Activated CD4-positive, alpha-beta T cell treated with anti-CD3 and anti-CD28 coated beads, Interleukin-10, Interleukin-2, amounts not matched to agents 100 ng/mL and 50 ng/mL, durations not matched to agents 16 hours and 8 hours (primary cell): ENCODE measurements at places on chromosomes 3 and 15.

- DNase-seq: no peak
Measured at GRCh38 chr3:46966811-46967210, 9.7 kb downstream of the CCDC12 start.

DNA sequence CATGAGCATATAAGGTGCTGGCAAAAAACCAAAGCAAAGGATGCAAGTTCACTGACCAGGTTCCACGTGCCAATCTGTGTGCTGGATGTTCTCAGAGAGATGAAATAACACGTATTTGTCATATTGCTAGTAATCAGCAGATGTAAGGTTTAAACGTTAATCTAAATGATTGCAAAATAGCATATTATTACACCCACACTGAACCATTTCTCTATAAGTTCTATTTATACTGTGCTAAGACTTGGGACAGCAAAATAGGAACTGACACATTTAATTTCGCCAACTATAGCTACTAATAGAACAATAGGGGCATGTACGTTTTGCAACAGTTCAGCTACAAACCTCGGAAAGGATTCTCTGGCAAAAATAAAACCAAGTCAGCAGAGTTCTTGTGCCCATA, 350.3 kb upstream of the ZNF385D start:
- DNase-seq: no peak

- DNase-seq: no peak
Measured at GRCh38 chr3:56491566-56491965, 23.3 kb upstream of the ERC2 start.

GRCh38 chr3:127699416-127700300, 26.9 kb downstream of the ABTB1 start:
- no peak for DNase-seq

GRCh38 chr3:120040813-120041377, 53.4 kb downstream of the GSK3B start:
- DNase-seq: no peak

- DNase-seq: no peak
Measured at GRCh38 chr15:75648156-75649000, 666 bp downstream of the SNX33 start.

GRCh38 chr3:53996141-53996874, 104.6 kb upstream of the SELENOK start:
- DNase-seq: no peak

DNA sequence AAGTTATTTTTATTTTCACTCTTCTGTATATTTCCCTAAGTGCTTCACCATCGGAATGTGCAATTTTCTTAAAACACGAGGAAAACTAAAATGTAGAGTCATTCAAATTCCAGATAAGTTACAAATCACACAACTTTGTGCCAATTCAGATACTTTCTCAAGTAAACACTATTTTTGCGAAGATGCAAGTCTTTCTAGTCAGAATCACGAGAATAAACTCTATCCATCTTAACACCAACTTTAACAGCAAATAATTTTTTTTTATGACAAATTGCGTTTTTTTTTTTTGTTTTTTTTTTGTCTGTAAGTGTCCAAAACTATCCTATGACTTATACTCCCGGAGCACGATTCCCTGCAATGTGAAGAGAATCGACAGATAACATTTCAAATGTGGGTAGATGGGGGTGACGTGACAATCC, 1.3 kb downstream of the STAG1 start:
- no peak for DNase-seq

GRCh38 chr15:72242775-72243370, 11.9 kb upstream of the PKM start:
- no peak for DNase-seq

DNA sequence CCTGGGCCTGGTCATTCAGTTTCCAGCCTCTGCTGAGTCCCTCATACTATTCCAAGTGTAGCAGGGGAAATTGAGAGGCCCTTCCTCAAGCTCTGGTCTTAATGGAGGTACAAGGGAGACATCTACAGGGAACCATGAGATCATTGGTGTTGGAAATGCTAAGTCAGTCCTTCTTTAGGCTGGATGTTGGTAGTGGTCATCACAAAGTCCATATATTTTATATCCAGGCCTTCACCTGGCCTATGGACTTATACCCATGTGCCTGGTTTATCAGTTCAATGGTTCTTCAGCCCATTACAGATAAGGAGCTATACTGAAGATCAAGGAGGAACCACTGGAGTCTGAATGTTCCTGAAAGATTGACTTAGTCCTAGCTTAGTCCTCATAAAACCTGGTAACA, 135.0 kb downstream of the STAG1 start:
- DNase-seq: no peak

- DNase-seq: peak; percentile 16
Measured at GRCh38 chr15:58314593-58315216, 117.1 kb upstream of the LIPC start.

GRCh38 chr3:160448845-160449635, 546 bp downstream of the TRIM59 start:
- DNase-seq: peak; percentile 37

GRCh38 chr15:85307687-85308045, 72.7 kb upstream of the AKAP13 start:
- no peak for DNase-seq

- no peak for DNase-seq
Measured at GRCh38 chr3:185422677-185423076, 59.7 kb downstream of the MAP3K13 start.

GRCh38 chr3:184428561-184429175, 48.8 kb downstream of the CHRD start:
- DNase-seq: no peak

DNA sequence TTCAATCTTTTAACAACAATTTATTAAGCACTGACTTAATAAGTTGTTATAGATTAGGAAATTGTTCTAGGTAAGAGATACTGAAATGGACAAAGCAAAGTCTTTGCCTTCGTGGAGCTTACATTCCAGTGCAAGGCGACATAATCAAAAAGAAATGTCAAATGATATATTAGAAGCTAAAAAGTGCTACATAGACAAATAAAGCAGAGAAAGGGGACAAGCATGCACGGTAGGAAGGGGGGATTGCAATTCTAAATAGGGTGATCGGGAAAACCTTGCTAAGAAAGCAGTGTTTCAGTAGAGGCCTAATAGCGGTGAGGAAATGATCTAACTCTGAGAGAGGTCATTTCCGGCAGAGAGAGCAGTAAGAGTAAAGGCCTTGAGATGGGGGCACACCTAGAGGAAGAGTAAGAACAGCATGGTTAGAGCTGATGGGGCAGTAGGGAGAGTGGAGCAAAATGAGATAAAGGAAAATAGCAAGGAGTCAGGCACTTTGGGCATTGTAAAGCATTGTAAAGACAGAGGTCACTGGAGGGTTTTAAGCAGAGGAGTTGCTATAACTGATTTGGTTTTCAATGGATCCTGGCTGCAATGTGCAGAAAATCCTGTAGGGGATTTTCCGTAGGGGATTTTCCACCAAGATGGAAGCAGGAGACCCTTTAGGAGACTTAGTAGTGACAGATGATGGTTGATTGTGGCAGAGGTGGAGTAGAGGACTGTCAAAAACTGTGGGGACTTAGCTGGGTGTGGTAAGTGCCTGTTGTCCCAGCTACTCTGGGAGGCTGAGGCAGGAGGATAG, 71.7 kb upstream of the CFAP20DC start:
- DNase-seq: no peak

DNA sequence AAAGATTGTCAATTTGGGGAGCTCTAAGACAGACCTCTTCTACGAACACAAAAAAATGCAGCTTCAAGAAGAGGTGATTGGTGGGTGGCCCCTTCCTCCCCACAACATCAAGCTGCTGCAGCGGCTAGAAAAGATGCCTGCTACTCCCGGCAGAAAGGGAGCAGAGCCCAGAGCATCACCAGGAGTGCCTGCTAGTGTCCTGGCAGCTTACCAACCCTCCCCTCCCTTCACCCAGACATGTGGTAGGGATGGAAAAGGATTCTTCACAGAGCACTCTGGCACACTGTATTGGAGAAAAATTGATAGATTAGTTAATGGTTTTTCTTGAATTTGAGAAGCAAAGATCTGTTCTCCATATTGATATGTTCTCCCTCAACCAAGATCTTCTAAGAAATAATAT, 10.8 kb downstream of the IP6K1 start:
- no peak for DNase-seq

DNA sequence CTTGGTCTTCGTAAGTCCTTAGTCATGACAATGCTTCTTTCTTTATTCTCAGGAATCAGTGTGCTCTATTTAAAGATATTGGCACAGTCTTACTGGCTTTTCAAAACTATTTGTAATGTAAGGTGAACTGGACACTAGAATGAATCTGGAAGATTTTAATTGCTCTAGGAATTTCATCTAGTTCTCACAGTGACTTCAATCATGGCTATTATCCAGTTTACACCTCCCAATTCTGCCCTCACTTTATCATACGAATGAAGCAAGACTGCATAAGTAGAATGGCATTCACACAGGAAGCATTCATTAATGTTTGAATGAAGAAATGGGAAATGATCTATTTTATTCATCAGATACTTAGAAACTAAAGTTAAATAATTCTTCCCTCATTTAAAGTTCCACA, 26.7 kb upstream of the DRD3 start:
- DNase-seq: no peak

GRCh38 chr3:132695422-132695821, 26.8 kb downstream of the NPHP3 start:
- DNase-seq: no peak

- DNase-seq: no peak
Measured at GRCh38 chr3:52046186-52046901, 10.0 kb downstream of the DUSP7 start.

DNA sequence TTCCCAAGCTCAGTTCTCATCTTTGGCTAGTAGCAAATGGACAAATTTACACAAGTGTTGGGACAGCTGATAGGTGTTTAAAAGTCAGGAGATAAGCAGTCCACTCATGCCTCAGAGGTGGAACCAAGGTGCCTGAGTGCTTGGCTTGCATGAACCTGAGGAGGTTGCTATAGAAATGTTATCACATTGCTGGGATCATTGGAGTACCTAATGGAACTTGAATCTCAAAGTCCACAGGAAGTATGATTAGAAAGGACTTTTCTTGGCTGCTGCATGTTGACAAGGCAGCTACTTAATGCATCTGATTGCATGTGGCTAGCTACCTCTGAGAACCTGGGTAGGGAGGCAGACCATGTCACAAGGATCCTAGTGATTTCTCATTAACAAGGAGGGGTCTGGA, 39.5 kb upstream of the C3orf80 start:
- DNase-seq: no peak

DNA sequence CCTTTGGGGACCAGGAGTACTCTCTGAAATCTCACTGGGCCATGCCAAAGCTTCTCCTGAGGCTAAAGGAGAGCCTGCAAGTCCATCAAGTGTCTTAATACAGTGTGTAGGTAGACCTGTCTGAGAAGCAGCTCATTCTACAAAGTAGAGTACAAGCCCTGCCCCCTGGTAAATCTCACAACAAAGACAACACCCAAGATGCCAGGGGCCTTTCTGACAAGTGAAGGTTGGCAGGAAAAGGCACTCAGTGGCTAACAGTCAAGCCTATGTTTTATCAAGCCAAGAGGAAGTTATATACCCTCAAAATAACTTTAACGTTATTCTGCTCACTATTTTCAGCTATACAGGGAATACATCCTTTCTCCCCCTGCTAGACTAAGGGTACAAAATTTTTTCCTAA, 58.3 kb downstream of the NMNAT3 start:
- DNase-seq: no peak

DNA sequence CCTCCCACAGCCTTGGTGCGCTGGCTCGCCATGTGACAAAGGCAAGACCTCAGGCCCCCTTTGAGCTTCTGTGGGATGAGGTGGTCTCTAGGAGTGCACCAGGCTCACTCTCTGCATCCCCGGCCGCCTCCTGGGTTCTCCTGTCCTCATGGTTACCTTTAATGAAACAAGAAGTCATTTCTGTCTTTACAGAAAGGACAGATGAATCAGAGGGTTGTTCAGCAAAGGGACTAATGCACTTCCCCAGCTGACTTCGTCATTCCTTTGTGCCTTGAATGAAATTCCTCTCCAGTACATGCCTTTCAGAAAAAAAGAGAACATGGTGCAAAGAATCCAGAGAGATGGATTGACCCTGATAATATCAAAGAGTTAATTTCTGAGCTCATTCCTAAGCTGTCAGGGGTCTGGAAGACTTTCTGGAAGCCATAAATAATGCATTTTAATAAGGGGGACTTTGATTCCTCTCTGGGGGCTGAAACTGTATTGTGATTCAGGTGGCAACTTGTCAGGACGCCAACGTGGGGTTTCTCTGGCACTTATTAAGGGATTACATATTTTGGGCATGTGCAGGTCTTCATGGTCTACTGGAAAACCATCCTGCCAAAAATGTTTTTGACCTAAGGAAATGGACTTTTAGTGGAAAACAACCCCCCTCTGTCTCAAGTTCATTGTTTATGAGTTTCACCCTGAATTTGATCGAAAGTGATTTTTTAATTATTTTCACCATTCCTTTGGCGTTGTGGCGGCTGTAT, 122.7 kb downstream of the FBLN2 start:
- DNase-seq: no peak

- no peak for DNase-seq
Measured at GRCh38 chr3:42872718-42873117, 3.0 kb downstream of the CYP8B1 start.

DNA sequence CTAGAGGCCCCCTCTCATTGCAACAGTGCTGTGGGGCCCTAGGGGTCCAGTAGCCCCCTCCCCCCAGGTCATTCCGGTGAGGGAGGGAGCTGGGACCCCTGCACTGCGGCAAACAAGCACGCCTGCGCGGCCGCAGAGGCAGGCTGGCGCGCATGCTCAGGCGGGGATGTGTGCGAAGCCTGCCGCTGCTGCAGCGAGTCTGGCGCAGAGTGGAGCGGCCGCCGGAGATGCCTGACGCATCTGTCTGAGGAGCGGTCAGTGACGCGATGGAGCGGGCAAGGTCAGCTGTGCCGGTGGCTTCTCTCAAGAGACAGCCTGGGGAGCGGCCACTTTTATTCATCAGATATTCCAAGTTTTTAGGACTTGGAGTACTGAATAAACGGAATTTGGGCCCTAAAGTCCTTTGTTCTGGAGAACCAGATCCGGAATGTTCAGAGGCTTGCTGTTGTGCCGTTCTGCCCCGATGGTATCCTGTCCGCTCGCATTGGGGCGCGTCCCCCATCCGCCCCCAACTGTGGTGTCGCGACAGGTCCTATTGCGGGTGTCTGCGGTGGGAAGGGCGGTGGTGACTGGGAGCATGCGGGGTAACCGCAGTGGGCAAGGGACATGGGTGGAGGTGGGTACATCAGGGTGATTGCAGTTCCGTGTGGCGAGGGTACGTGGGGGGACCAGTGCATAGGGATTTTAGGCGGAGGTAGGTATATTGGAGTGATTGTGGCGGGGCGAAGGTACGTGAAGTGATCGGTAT, at the start of the genes SNRPN and SNURF:
Gene SNRPN (plus strand): TSS at position 205 of the 748 bp plus-strand sequence. CDS start 19,467 bp downstream, outside the sequence.
Gene SNURF (plus strand): TSS at position 205 of the 748 bp plus-strand sequence. CDS start 62 bp downstream, at position 267.
- DNase-seq: peak; percentile 80

DNA sequence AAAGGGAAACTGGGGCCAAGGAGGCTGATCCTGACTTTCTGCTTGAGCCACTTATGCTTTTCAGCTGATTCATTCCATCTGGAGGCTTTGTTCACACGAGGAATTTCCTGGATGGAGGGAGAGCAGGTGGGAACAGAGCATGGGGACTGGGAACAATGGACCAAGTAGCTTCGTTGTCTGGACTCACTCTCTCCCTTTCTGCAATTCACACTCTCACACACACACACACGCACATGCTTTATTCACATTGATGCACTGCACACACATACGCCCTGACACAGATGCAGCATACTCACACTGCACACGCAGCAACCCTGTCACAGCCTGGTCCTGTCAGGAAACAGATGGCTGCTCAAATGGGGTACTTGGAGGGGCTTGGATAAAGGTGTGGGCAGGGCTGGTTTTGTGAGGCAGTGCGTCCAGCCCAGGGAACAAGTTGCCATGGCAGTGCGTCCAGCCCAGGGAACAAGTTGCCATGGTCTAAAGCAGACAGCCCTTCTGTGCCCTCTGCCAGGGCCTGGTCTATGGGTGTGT, 19.8 kb upstream of the CHCHD6 start:
- no peak for DNase-seq

- no peak for DNase-seq
Measured at GRCh38 chr15:35934383-35935049, 388.6 kb upstream of the DPH6 start.
